ENCODE measurements at places on chromosomes 12 and 14. TPM values are rescaled to one million over a fixed set of nuclear protein-coding genes. Genes with fewer than 3 reads are reported as not detected.

The SIX6 gene
- not detected for total RNA-seq

The GPR137C gene
- total RNA-seq = 0.59 TPM

The ORAI1 gene
- 8.9 TPM for total RNA-seq

The MEG3 gene
- total RNA-seq = 82.7 TPM

The KLHL33 gene
- 0.50 TPM for total RNA-seq

The REM2 gene
- total RNA-seq = 0.30 TPM

The TDRD9 gene
- 0.84 TPM for total RNA-seq

The ESPL1 gene
- total RNA-seq = 12.4 TPM

The TMEM132D gene
- not detected for total RNA-seq

The SERPINA10 gene
- not detected for total RNA-seq

The C12orf50 gene
- not detected for total RNA-seq

The C12orf54 gene
- total RNA-seq = not detected

The FBRSL1 gene
- 12.1 TPM for total RNA-seq

The PCED1B gene
- total RNA-seq = 0.17 TPM

The ARMH4 gene
- 0.74 TPM for total RNA-seq

The LYZ gene
- total RNA-seq = not detected

The TRIM9 gene
- 0.17 TPM for total RNA-seq

The LARP4 gene
- 14.6 TPM for total RNA-seq

The ACAD10 gene
- total RNA-seq = 26.2 TPM

The ADCY4 gene
- total RNA-seq = 0.17 TPM

The SLC8B1 gene
- total RNA-seq = 14.5 TPM

The SYNDIG1L gene
- not detected for total RNA-seq

The ASB2 gene
- total RNA-seq = 0.15 TPM

The APOLD1 gene
- total RNA-seq = 7.1 TPM

The BMAL2 gene
- 19.0 TPM for total RNA-seq

The C1R gene
- 103 TPM for total RNA-seq

The MAGOHB gene
- 26.1 TPM for total RNA-seq

The GPR135 gene
- 0.84 TPM for total RNA-seq

The APOF gene
- total RNA-seq = not detected

The LTBP2 gene
- 16.2 TPM for total RNA-seq

The P3H3 gene
- 54.1 TPM for total RNA-seq

The HOXC9 gene
- total RNA-seq = 0.15 TPM

The GOLGA5 gene
- 35.0 TPM for total RNA-seq

The MUCL1 gene
- not detected for total RNA-seq

The OTOGL gene
- 0.17 TPM for total RNA-seq

The ITGB7 gene
- under 0.01 TPM for total RNA-seq

The ATG2B gene
- total RNA-seq = 7.6 TPM

The SMIM41 gene
- not detected for total RNA-seq

The LRRIQ1 gene
- total RNA-seq = 2.1 TPM
